NCI-H345 (cell line): ENCODE measurements at places on chromosomes 6 and 20.

DNA sequence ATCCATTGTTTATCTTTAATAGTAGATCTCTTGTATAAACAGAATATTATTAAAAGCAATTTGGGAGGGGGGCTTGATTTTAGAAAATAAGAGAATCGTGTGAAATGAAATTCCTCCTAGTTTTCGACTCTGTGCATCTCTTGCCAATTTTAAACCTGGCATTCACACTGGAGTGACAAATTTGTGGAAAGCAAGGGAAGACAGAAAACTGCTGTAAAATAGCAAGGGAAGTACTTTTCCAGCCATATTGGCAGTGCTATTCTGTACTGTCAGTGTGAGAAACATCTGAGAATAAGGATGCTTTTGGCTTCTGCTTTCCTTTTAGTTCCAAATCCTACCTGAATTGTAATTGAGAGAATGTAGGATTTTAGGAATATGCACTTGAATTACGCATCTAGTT is 40.2 kb downstream of the TOP1 start:
- DNase-seq = no peak

GRCh38 chr6:12090714-12091113 is 78.6 kb downstream of the HIVEP1 start:
- no peak for DNase-seq

- DNase-seq = no peak
These were observed 406.2 kb upstream of the MMS22L start for GRCh38 chr6:97689078-97689754.

DNA sequence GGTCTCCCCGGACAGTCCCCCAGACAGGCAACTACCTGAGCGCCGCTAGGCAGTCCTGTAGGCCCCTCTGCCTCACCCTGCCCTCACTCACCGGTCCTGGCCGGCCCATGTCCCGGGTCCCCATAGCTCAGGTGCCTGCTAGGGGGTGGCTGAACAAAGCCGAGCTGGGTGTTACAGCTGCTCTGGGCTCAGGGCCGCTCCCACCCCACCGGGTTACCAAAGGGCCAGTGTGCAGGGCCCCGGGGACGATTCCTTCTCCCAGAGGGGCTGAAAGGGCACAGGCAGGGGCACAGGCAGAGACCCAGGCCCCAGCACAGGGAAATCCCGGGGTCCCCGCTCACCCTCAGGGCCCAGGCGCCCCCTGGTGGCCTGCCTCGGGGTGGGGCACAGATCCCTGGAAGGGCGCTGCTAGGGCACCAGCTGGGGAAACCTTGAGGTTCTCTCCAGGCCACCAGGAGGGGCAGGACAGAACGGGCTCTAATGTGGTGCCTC is 118.4 kb downstream of the GRM4 start:
- peak; percentile 20 for DNase-seq

- DNase-seq = no peak
These were observed 146.6 kb downstream of the ANKRD60 start for GRCh38 chr20:58081846-58082245.

DNA sequence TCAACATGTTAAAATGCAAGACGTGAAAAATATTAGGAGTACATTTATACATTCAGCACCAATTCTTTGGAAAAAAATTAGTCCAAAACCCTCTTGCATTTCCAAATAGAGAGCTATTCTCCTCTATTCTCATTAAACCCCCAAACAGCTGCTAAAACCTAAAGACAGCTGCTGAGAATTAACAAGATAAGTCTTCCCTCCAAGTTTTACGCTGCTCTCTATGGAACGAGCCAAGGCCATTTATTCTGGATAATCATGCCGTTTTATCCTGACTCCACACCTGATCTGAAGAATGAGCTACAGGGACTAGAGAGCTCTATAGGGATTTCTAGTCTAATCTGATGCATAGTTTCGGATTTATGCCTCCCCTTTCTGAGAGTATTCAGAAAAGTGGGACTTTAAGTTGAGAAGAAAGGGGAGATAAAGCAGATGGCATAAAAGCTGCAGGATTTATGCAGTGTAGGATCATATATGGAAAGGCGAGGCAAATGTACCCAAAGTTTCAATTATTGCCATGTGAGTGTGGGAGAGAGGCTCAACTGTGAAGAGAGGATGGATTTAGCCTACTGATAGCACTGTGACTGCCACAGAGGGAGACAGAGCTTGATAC is 64.7 kb upstream of the HS3ST5 start:
- no peak for DNase-seq

DNA sequence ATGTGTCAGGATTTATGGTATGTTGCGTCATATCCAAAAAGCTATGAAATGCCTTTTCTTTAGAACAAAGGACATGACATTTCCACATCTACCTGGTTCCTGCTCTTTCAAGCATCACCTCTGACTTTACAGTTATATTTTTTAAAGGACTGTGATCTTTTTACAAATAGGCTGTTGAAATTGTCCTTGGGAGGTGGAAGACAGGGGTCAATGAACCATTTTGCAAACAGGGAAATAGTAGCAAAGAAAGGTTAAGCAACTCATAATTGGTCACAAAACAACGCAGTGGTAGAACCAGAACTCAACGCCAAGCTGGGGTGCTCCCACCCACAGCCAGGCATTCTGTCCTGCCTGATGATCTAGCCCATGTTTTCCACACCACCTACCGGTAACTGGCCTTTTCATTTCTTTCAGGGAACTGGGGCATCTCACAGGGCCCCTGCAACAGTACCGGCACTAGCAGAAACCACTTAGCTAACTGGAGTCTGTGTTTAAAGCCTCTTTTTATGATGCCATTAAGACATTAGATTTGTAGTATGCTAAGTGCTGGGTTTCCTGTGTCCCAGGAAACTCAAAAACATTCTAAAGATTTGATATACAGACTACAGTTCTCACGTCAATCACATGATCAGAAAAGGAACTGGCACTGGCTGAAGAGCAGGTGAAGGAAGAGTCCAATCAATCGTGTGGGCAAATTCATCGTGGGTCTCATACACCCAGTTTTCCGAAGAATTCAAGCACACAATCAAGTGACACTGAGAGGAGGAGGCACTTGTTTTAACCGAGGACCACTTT is 13.9 kb downstream of the ZNF217 start:
- DNase-seq = no peak

DNA sequence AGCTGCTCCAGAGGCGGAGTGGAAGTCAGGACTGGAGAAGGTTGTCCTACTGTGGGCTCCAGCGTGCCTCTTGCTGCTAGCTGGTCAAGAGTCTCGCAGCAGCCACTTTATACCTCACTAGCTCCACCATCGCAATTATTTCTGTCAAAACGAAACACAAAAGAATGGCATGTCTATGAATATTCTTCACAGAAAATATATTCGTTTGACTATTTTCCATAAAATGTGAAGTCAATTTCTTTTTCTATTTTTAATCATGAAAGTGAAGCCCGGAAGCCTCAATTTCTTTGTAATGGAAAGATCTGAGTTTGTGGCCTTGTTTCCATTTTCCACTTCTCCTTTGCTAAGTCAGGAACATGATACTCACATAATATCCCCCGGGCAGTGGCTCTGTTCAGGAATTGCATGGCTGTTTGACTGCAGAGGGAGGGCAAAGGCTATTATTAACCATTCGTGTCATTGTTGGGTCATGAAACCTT is 51.7 kb downstream of the DTD1 start:
- no peak for DNase-seq

DNA sequence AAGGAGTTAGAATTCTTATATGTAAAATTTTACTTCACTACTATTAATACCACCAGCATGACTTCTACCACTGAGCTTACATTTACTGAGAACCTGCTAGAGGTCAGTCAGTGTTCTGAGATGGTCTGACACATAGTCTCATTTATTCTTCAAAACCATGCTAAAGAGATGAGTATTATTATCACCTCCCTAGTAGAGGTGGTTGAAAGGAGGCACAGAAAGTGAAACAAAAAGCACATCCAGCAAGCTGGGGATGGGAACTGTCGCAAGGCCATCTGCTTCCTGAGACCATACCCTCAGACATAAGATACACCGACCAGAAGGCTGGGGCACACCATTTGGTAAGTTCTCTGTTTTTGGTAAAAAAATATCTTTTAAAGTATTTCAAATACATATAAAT is 137.7 kb downstream of the INSM1 start:
- DNase-seq = no peak

- DNase-seq = no peak
These were observed 110.2 kb upstream of the ZNF184 start for GRCh38 chr6:27582928-27583725.

DNA sequence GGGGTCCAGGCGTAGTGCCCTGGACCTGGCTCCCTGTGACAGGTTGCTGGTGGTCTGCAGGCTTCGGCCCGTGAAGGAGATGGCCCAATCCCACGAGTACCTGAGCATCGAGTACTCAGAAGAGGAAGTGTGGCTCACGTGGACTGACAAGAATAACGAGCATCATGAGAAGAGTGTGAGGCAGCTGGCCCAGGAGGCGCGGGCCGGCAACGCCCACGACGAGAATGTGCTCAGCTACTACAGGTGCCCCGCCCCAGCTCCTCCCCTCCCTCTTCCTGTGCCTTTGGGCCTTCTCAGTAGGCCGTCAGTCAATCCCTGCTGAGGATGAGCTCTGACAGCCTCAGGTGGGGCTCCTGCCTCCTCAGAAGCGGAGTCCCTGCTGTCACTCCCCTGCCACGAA is 42.6 kb downstream of the UQCC2 start:
- DNase-seq = no peak

- no peak for DNase-seq
These were observed 69.8 kb upstream of the FOXP4 start for GRCh38 chr6:41476401-41476800.
